Vagina (tissue), 2 donors: ENCODE measurements at places on chromosomes 16 and 17.

DNA sequence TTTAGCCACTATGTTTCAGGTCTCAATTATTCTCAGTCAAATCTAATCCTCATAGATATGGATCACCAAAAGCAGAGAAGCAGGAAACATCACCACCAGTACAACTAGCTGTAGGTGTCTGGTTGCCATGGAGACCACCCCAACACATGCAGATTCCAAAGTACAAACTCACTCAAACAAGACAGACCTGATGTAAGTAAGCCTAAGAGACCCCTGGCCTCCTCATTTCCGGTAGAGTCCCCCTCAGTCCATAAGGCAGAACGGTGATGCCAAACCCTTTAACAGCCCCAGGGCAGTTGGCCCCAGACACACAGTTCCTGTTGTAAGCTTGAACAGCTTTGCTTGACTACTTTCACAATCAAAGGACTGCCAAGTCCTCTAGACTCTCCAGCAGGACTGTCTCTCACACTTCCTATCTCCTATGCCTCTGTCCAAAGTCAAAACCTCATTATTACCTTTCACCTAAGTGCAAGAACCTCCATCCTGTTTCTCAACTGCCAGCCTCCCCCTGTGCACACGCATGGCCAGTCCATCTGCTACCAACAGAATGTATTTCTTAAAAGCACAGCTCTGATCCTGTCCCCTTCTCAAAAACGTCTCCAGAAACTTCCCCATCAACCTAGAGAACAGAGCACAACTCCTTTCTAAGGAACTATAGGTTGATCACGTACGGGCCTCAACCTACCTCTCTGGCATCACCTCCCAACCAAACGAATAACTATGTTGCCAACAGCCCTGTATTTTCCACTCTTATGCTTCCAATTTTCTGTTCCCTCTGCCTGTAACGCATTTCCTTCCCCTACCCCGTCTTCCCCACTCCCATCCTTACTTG, 23.9 kb downstream of the SLC39A11 start:
- no peak for DNase-seq

GRCh38 chr17:78839235-78839761, 1.3 kb downstream of the USP36 start:
- no peak for DNase-seq

GRCh38 chr17:81285179-81285878, 9.8 kb downstream of the SLC38A10 start:
- DNase-seq, result no peak

DNA sequence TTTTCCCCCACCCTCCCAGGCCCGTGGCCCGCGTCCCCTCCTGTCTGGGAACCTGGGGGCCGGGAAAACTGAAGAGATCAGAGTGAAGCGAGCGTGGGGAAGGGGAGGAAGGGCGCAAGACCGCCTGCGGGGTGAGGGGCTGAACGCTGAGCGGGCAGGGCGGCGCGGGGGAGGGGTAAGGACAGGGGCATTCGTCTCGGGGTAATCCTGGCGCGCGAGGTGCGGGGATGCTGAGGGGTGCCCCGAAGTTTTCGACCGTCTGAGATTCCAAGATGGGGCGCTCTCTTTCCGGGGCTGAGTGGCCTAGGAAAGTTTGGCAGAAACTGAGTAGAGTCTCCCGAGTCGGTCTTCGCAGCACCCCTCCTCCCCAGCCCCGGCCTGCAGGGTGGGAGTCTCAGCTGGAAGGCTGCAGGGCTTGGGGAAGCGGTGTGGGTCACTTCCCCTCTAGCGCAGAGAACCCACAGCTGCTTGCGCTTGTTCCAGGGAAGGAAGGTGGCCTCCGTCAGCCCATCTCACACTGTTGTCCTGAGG, 555 bp downstream of the TTYH2 start:
- DNase-seq, result no peak

GRCh38 chr16:1674306-1674705, 3.8 kb upstream of the JPT2 start:
- DNase-seq, result no peak

DNA sequence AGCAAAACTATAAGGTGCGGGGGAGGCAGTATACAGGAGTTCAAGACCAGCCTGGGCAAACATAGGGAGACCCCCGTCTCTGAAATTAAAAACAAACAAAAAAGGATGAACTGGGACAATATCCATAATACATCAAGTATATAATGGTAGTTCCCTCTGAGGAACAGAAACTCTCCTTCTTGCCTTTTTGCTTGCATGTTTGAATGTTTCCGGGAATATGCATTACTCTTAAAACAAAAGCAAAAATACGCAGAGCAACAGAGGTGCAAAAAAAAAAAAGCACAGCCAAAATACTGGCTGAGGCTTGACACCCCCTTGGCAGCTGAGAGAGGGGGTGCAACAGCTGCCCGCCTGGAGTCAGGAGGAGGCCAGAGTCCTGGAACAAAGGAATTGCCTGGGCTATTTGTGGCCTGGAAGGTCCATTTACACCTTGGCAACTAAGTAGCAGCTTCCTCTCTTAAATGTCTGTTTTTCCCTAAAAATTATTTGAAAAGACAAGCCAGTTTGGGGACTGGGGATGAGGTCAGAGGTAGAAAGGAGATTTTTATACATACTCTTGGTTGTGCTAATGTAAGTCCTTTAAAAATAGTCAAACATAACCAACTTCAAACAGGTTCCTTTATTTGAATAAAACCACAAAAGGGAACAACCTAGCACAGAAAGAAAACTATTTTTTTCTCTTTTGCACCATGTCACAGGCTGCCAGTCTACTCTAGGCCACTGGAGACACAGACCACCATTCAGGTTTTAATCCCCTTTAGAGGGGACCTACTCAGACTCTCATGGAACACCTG, 19.5 kb downstream of the USP7 start:
- no peak for DNase-seq

DNA sequence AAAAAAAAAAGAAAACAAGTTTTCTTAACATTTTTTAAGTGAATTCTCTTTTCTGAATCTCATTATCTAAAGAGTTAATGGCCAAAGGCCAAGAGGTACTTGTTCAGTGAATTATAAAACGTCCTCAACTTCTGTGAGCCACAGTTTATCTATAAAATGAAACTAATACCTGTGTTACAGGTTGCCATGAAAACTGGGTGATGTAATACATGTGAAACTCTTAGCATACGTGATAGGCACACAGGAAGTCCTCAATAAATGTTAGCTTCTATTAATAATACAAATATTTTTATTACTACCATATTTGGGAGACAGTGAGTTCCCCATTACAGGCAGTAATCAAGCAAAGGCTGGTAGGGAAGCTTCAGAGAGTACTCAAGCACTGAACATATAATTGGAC, 13.5 kb upstream of the INPP5K start:
- no peak for DNase-seq

DNA sequence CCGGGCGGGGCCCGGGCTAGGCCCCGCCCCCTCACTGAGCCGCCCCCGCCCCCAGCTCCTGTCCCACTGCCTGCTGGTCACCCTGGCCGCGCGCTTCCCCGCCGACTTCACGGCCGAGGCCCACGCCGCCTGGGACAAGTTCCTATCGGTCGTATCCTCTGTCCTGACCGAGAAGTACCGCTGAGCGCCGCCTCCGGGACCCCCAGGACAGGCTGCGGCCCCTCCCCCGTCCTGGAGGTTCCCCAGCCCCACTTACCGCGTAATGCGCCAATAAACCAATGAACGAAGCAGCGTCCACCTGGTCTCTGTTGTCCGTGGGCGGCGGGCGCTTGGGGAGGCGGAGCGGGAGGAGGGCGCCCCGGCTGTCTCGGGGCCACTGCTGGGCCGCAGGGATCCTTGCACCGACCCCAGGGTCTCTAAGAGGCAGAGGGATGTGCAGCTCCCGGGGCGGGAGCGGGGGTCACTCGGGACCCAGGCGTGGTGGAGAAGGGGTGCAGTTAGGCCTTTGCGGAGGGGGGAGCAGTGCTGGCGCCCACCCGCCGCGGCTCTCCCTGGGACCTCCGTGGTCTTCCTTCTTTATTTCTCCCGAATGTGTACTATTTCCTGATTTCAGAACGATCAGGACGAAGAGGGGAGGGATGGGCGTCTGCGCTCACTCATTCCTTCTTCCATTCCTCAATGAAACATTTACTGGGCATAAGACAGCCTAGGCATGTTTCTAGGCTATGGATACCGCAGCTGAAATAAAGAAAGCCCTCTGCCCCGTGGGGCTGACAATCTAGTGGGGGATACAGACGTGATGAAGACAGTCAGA, 2.0 kb downstream of the HBZ start:
- DNase-seq, result no peak

- DNase-seq, result no peak
Measured at GRCh38 chr17:80261159-80261894, 675 bp downstream of the RNF213 start.

DNA sequence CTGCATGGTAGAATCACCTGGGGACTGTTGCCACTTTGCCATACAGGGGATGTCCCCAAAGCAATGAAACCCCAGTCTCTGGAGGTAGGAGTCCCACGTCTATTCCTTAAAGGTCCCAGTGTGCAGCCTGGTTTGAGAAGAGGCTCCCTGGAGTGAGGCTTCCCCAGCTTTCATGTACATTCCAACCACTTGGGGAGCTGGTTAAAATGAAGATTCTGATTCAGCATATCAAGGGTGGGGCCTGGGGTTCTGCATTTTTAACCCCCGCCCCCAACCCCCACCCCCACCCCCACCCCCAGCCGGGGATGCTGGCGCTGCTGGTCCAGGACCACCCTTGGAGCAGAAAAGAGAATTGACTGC, 241.2 kb downstream of the FOXL1 start:
- no peak for DNase-seq

DNA sequence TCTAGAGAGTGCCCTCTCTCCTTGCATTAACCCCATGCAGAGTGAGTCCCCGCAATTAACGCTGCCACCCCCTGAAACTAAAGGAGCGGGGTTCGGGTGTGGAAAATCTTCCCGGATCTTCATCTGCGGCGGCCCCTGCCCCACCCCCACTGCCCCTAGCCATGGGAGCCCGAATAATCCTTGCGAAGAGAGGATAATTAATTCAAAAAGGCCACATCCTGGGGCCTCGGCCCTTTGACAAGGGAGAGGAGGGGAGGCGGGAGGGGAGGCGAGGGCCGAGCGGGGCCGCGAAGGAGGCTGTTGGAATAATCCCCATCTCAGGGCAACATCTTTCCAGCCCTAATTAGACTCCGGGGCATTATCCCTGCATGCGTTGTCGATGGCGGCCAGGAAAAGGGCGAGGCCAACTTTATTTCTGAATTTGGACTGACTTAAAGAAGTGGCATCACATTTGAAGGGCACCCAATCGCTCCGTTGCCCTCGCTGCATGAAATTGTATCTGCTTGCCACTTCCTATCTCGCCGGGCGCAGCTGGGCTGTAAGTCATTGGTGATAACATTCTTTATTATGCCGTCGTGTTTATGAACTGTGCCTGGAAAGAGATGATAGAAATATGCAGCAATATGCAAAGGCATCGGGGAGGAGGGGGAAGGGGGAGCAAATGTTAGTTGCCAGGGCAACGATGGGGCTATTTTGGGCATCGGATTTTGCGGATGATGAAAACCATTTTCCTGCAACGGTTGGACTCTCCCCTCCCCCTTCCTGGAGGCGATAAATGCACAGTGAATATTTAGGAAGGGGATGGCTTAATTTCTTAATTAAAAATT, 387.1 kb upstream of the TNRC6C start:
- DNase-seq, result no peak

DNA sequence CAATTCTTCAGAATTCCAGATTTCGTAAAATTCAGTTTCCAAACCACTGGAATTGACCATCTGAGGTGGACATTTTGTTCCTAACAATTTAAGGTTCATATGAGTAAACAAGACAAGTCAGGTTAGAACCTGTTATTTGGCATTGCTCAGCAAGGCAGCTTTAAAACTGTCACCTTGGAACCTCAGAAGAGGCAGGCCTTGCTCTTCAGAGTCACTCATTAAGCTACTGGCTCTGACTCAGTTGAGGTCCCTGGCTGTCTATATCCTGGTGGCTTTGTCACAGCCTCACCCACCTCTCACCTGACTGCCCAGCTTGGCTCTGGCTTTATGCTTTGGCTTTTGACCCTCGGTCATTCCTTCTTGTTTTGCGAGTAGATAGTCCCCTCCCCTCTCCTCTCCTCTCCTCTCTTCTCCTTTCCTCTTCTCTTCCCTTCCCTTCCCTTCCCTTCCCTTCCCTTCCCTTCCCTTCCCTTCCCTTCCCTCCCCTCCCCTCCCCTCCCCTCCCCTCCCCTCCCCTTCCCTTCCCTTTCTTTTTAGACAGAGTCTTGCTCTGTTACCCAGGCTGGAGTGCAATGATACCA, 238.4 kb downstream of the SHISA9 start:
- no peak for DNase-seq

DNA sequence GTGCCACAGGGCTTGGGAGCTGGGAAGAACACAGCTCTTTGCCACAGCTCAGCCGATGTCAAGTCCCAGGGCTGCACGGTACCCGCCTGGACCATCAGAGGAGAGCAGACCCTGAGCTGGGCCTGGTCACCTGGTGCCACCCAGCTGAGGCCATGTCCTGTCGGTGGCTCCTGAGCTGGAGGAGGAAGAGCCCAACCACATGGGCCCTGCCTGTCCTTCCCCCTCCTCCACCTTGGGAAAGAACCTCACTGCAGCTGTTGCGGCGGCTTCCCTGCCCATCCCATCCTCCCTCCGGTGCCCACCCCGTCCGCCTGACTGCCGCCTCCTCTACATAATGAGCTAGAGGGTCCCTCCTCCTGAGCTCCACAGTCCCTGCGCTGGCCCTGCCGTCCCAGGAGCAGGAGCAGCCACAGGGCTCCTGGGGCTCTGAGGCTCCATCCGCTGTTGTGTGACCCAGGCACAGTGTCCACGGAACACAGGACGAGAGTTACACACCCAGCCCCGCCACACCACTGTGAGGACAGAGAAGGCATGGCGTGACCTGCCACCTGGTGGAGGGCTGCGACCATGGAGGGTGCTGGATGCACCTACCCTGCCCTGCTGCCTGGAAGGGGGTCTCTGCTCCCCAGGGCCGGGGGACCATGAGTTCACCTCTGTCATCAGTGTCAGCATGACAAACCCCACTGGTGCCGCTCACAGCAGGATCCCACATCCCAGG, 21.4 kb upstream of the CHMP6 start:
- DNase-seq, result no peak

DNA sequence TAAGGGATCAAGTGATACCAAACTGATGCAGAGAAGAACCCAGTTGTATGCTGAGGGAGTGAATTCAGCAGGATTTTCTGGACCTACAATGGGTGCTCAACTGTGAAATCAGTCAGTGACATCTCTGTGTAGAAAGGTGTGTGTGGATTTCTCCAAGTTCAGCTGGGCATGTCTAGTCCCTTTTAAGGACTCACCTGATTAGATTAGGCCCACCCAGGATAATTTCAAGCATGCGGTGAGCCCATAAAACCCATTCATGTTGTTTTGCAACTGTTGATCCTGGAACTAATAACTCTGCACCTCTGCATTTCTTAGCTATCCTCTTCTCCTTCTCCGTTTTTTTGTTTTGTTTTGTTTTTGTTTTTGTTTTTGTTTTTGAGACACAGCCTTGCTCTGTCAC, 35.1 kb upstream of the DNAJA2 start:
- DNase-seq, result no peak

- no peak for DNase-seq
Measured at GRCh38 chr16:17409894-17410293, 60.9 kb downstream of the XYLT1 start.

- DNase-seq, result no peak
Measured at GRCh38 chr17:61401389-61402072, 1.9 kb downstream of the TBX2 start.

GRCh38 chr17:4631836-4632580, 9.5 kb downstream of the ALOX15 start:
- no peak for DNase-seq
